ENCODE measurements at places on chromosomes 6 and 20. TPM values are rescaled to one million over a fixed set of nuclear protein-coding genes. Genes with fewer than 3 reads are reported as not detected.

DNA sequence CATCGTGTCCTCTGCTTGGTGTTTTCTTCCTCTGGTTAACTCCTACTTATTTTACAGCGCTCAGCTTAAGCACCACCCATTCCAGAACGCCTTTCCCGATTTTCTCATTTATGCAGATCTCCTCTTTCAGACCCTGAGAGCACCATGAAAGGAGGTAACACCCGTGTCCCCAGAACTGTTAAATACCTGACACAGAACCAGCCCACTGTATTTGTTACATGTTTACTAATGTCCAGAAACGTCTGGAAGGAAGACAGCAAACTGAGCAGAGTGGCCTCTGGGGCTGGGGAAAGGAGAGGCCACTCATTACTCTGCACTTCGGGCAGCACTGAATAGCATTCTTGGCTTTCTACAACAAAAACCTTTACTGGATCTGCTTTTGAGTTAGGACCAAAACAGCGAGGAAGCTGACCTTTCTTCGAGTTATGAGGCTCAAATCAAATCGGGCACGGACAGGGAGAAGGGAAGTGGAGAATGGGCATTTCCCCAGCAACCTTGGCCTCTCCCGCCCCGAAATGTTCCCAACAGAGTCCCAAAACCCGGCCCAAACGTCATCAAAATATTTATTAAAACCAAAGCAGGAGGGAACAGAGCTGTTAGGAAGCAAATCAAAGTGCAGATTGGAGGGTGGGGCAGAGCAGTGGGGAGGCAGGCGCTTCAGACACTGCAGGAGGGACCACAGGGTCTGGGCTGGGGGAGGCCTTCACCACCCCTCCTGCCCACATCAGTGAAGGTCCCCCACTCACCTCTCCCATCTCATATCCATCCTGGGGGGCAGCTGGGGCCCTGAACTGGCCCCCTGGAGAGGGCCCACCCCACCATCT lies 1.1 kb upstream of the NECAB3 start:
- no peak for DNase-seq

FAM217A gene
- not detected for polyA plus RNA-seq

DNA sequence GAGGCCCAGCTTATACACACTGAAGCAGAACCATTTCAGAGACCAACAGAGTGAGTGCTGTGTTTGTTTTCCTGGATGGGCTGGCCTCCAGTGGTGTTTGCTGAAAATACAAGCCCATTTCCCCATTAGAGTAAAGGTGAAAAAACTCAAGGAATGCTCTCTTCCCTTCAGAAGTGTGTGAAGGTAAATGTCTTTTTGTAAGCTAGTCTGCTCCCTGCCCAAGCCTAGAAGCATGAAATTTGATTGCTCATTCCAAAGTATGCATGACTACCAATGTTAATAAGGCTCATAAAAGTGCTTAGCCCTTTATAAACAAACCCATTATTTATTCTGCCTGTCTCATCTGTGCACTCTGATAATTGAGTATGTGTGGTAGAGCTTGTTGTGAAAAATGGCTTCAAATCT lies 59.1 kb downstream of the ADGRF1 start:
- DNase-seq = peak; percentile 8

DNA sequence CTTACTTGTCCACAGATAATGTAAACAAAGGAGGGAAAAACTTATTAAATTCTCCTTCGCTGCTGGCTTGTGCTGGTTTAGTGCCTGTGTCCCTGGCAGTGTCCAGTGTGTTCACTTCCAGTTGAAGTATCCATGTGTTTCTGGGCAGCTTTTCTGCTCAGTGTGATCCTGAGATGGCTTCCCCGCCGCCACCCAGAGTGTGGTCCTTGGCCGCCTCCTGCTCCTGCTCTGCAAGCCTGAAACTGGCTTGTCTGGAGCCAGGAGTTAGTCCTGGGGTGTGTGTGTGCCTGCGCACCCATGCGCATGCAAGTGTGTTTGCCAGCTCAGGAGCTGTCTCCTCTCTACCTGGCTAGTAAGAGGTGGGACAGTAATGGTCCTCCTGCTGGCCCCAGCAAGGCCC lies 7.2 kb downstream of the BTBD3 start:
- no peak for DNase-seq

DNA sequence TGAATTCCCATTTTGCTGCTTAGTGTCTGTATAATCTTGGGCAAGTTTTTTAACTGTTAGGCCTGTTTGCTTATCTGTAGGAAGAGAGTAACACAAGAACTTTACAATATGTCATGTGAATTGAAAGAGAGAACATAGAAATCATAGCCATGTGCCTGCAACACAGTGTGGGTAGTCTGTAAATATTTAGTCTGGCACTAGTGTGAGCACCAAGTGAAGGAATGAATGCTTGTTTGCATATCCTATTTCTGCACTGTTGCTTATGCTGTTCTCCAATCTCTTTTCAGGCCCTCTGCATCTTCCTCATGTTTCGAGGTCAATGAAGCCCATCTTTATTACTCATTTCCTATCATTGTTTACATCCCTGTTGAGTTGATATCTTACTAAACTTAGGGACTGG lies 49.2 kb downstream of the CBFA2T2 start:
- DNase-seq = no peak

- DNase-seq = no peak
Observed at GRCh38 chr6:122969999-122970533, 26.0 kb upstream of the CLVS2 start.

- no peak for DNase-seq
Observed at GRCh38 chr6:23503173-23503572, 622.8 kb upstream of the NRSN1 start.

PSORS1C2 gene
- not detected for polyA plus RNA-seq

DNA sequence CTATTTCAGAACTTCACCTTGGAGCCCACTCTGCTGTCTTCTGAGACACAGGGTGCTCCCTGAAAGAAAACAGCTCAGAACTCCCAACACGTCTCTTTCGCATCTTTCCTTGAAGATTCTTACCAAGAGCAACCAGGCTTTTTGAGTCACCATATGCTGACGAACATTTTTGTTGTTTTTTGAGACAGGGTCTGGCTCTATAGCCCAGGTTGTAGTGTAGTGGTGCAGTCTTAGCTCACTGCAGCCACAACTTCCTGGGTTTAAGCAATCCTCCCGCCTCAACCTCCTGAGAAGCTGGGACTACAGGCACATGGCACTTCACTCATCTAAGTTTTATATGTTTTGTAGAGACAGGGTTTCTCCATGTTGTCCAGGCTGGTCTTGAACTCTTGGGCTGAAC lies 68.5 kb downstream of the TRMT11 start:
- no peak for DNase-seq

- no peak for DNase-seq
Observed at GRCh38 chr6:166381733-166382499, 824 bp downstream of the MPC1 start.

- DNase-seq = no peak
Observed at GRCh38 chr20:59692139-59692538, 87.8 kb downstream of the PHACTR3 start.
